ENCODE measurements at places on chromosomes 4 and X. TPM values are rescaled to one million over a fixed set of nuclear protein-coding genes. Genes with fewer than 3 reads are reported as not detected.

The HCCS gene
- total RNA-seq = 17.3 TPM

The DCAF4L1 gene
- 0.17 TPM for total RNA-seq

The S100G gene
- not detected for total RNA-seq

The GJB1 gene
- total RNA-seq = not detected

The CTSO gene
- total RNA-seq = 14.3 TPM

The GAGE12J gene
- not detected for total RNA-seq
